ENCODE measurements at places on chromosomes 7 and 10.

DNA sequence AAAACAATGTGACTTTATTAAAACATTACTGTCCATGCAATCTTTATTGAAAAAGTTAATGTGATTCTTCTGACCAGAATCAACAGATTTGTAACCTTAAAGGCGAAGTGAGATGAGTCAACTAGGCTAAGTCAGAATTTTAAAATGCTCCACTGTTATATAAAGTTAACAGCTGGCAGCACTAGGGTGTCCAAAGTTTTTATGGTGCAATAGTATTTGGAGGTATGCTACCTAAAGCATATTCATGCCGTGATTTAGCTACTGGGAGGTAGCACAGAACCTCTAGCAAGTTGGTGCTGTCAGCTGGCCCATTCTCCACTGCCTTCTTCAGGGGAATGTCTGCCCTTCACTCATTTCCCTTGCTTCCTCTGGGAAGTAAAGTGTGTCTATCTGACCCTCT lies 126.7 kb downstream of the RAPGEF5 start:
- H3K4me1 ChIP-seq: peaks cover 3% of the 10 kb centered on the region
- H3K27ac ChIP-seq: no peak overlapping the region
- H3K4me3 ChIP-seq: no peak overlapping the region
- no peak for DNase-seq
- H3K36me3 ChIP-seq: no peaks in the 10 kb centered on the region

- H3K4me1 ChIP-seq: no peaks in the 10 kb centered on the region
- no peaks in the 10 kb centered on the region for H3K27me3 ChIP-seq
- DNase-seq: no peak
- H3K27ac ChIP-seq: no peak overlapping the region
These were observed 58.0 kb upstream of the ZPBP start for GRCh38 chr7:50151001-50151400.

- no peaks in the 10 kb centered on the region for H3K27me3 ChIP-seq
- peaks cover 11% of the 10 kb centered on the region for H3K4me1 ChIP-seq
- H3K4me3 ChIP-seq: no peak overlapping the region
- H3K27ac ChIP-seq: no peak overlapping the region
- no peak for DNase-seq
- H3K36me3 ChIP-seq: no peaks in the 10 kb centered on the region
These were observed 35.0 kb upstream of the LSM8 start for GRCh38 chr7:118148930-118149329.

- no peak for DNase-seq
- no peaks in the 10 kb centered on the region for H3K36me3 ChIP-seq
- H3K4me1 ChIP-seq: no peaks in the 10 kb centered on the region
These were observed 105.7 kb downstream of the ELAPOR2 start for GRCh38 chr7:86953653-86954336.

GRCh38 chr7:80302078-80302477 lies 167.4 kb downstream of the GNAI1 start:
- H3K27me3 ChIP-seq: peaks cover 16% of the 10 kb centered on the region
- H3K4me3 ChIP-seq: no peak overlapping the region
- no peak overlapping the region for H3K27ac ChIP-seq
- no peak for DNase-seq

- H3K36me3 ChIP-seq: no peaks in the 10 kb centered on the region
- no peaks in the 10 kb centered on the region for H3K27me3 ChIP-seq
- DNase-seq: no peak
- H3K4me3 ChIP-seq: no peak overlapping the region
- H3K4me1 ChIP-seq: no peaks in the 10 kb centered on the region
These were observed 143.0 kb upstream of the HDAC9 start for GRCh38 chr7:18352339-18353255.

DNA sequence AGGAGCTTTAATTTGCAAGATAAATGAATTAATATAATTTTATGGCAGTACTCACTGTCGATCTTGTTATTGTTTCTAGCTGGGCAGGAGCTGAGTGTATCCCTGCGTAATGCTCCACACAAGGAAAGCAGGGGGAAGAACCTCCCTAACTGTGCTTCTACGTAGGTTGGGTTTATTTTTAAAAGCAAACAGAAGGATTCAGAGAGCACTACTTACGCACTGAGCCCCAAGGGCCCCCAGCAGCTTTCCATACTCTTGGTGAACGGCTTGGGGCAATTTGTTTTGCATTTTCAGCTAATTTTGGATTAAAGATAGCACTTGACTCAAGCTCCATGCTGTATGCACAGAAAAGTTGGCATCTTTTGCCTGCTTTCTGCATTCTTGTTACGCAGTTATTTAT lies 9.6 kb downstream of the DUSP5 start:
- no peak overlapping the region for H3K27ac ChIP-seq
- H3K36me3 ChIP-seq: peaks cover 9% of the 10 kb centered on the region
- H3K27me3 ChIP-seq: no peaks in the 10 kb centered on the region
- no peak for DNase-seq

- H3K27ac ChIP-seq: no peak overlapping the region
- no peak for DNase-seq
- H3K4me1 ChIP-seq: no peaks in the 10 kb centered on the region
- no peak overlapping the region for H3K4me3 ChIP-seq
These were observed 64.3 kb upstream of the NRP1 start for GRCh38 chr10:33398796-33399195.

- H3K36me3 ChIP-seq: no peaks in the 10 kb centered on the region
- H3K4me1 ChIP-seq: no peaks in the 10 kb centered on the region
- no peak overlapping the region for H3K27ac ChIP-seq
- no peak for DNase-seq
- H3K27me3 ChIP-seq: no peaks in the 10 kb centered on the region
These were observed 11.0 kb upstream of the DNTT start for GRCh38 chr10:96292971-96293920.

GRCh38 chr10:34104829-34105572 lies 710.1 kb downstream of the PARD3 start:
- no peaks in the 10 kb centered on the region for H3K36me3 ChIP-seq
- H3K4me3 ChIP-seq: no peak overlapping the region

DNA sequence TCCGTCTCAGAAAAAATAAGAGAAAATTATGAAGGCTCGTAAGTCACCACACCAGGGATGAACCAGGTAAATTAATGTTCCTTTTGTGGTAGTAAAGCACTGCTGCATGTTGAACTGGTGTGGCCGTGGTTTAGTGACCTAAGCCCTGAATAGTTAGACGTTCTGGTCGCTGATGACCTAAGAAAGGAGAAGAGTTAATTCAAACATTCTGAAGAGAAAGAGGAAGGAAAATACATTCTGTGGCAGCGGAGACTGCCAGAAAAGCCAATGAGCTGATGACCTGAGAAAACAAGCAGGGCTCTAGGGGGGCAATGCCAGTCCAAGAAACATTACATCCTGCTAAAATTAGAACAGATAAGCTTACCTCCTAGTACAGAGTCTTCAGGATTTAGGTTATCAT lies 17.5 kb downstream of the DNAJC9 start:
- no peaks in the 10 kb centered on the region for H3K4me1 ChIP-seq
- H3K27me3 ChIP-seq: no peaks in the 10 kb centered on the region
- H3K27ac ChIP-seq: no peak overlapping the region

- no peak overlapping the region for H3K4me3 ChIP-seq
- H3K4me1 ChIP-seq: peaks cover 4% of the 10 kb centered on the region
- H3K27me3 ChIP-seq: no peaks in the 10 kb centered on the region
- H3K27ac ChIP-seq: no peak overlapping the region
These were observed 42.8 kb downstream of the HERPUD2 start for GRCh38 chr7:35652124-35652523.

DNA sequence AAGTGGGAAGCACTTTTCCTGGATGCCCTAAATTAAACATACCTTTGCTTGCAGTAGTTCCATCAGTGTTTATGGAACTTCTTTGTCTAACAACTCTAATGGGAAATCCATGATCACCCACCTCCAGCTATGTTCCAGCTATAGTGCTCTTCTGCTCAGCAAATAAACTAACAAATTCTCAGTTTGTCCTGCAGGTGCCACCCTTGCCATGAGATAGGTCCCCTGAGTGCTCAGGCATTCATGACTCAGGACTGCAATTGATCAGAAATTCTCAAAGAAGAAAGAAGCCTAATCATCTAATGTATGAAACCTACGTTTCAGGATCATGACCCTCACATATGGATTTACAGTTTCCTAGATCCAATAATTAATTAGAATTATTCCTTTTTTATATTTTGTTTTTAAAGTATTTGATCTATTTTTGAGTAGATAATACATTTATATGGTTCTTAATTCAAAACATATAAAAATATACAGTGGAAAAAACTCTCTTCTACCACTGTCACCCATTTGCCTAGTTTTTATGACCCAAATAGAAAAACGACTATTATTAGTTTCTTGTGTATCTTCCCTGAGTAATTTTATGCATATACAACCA lies 48.7 kb upstream of the DYNC1I1 start:
- no peaks in the 10 kb centered on the region for H3K27me3 ChIP-seq
- H3K36me3 ChIP-seq: no peaks in the 10 kb centered on the region
- H3K27ac ChIP-seq: no peak overlapping the region
- no peak overlapping the region for H3K4me3 ChIP-seq
- peak; percentile 52 for DNase-seq

- no peaks in the 10 kb centered on the region for H3K27me3 ChIP-seq
- H3K4me1 ChIP-seq: no peaks in the 10 kb centered on the region
- no peak overlapping the region for H3K27ac ChIP-seq
- H3K36me3 ChIP-seq: no peaks in the 10 kb centered on the region
These were observed 113.4 kb downstream of the ST7 start for GRCh38 chr7:117066668-117067067.

DNA sequence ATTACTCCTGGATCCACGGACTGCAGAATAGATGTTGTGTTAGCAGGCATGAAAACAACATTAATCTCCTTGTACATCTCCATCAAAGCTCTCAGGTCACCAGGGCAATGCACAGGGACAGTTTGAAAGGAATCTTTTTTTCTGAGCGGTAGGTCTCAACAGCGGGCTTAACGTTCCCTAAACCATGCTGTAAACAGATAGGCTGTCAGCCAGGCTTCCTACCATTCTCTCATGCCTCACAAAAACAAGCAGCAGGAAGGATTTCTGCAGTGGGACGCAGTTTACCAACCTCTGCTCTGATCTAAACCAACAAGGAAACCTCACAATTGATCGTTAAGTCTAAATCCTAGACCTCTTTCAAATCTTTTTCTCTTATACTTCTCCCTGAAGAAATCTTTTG lies 50.8 kb downstream of the CNOT4 start:
- H3K4me3 ChIP-seq: no peak overlapping the region
- H3K27me3 ChIP-seq: no peaks in the 10 kb centered on the region
- no peaks in the 10 kb centered on the region for H3K4me1 ChIP-seq
- no peak for DNase-seq

DNA sequence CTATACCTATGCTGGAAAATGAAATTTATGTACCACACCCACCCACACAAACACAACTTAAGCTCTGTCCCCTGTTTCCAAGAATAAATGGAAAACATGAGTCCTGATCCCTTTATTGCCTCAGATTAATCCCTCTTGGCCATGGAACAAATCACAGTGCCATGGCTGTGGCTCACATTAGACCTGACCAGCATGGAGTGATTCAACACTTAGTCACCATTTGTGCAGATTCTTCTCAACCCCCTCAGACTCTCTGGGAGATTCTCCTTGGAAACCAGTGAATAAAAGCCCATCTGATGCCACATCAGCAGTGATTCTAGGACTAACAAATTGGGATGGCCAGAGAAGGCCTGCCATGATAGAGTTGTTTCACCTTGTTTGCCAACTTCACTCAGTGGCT lies 204.4 kb upstream of the TMEM72 start:
- no peak for DNase-seq
- no peaks in the 10 kb centered on the region for H3K27me3 ChIP-seq
- H3K4me3 ChIP-seq: no peak overlapping the region
- no peaks in the 10 kb centered on the region for H3K4me1 ChIP-seq
- no peaks in the 10 kb centered on the region for H3K36me3 ChIP-seq
- no peak overlapping the region for H3K27ac ChIP-seq

DNA sequence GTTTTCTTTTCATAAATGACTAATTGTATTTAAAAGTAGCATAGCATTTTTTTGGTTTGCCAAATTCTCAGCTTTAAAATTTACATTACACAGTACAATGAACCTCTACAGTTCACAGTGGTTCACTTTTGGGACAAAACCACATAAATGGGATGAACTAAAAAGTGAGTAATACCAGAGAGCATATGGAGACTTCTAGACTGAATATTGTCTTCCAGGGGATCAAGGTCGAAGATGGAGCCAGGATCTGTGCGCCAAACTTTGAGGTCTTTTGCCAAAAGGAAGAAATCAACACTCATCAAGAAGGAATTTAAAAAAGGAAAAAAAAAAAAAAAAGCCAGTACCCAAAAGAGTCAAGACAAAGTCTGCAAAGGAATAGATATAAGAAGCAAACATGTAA lies 87.5 kb downstream of the NEBL start:
- H3K27ac ChIP-seq: no peak overlapping the region
- H3K27me3 ChIP-seq: no peaks in the 10 kb centered on the region
- H3K4me3 ChIP-seq: no peak overlapping the region
- no peak for DNase-seq

DNA sequence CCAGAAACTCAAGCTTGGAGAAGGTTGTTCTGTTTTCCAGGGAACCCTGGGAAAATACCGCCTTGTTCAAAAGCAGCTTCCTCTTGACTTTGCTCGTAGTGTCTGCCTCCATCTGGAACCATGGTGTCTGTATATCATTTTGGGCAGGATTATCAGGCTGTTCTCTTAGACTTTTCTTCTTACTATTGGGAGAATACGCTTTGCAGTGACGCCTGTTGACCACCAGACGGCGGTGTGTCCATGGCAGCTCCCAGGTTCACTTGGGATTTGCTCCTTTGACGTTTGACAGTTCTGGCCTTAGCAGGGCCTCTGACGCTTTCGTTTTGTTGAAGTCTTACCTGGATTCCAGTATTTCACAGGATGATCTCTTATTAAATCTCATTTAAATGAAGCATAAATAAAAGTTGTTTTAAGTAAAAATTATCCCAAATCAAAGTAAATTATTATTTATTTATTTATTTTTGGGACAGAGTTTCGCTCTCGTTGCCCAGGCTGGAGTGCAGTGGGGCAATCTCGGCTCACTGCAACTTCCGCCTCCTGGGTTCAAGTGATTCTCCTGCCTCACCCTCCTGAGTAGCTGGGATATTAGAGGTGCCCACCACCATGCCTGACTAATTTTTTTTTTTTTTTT lies 41.8 kb upstream of the GJD4 start:
- no peak overlapping the region for H3K4me3 ChIP-seq
- H3K36me3 ChIP-seq: no peaks in the 10 kb centered on the region
- no peaks in the 10 kb centered on the region for H3K27me3 ChIP-seq

DNA sequence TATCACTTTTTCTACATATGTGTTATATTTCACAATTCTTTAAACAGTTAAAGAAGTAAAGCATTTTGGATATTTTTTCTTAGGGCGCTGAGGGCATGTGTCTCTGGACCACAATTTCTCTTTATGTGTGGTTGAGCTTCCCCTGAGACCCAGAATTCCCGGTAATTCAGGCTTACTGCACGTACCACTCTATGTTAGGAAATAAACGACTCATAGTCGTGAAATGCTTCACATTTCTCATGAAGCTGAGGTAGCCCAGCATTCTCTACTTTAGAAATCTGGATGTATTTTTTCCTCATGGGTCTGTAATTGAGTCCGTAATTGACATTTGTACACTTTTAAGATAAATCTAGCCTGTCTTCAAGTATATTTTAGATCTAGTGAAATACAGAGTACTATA lies 170.6 kb downstream of the FZD1 start:
- no peak overlapping the region for H3K27ac ChIP-seq
- no peak for DNase-seq
- no peaks in the 10 kb centered on the region for H3K36me3 ChIP-seq
- H3K4me3 ChIP-seq: no peak overlapping the region
- H3K4me1 ChIP-seq: no peaks in the 10 kb centered on the region
